ENCODE measurements at places on chromosomes 7 and 10.

GRCh38 chr10:86389441-86390193, 23.0 kb upstream of the GRID1 start:
- DNase-seq, result peak; percentile 35

- DNase-seq, result no peak
Measured at GRCh38 chr7:118872568-118872967, 648.1 kb downstream of the ANKRD7 start.

DNA sequence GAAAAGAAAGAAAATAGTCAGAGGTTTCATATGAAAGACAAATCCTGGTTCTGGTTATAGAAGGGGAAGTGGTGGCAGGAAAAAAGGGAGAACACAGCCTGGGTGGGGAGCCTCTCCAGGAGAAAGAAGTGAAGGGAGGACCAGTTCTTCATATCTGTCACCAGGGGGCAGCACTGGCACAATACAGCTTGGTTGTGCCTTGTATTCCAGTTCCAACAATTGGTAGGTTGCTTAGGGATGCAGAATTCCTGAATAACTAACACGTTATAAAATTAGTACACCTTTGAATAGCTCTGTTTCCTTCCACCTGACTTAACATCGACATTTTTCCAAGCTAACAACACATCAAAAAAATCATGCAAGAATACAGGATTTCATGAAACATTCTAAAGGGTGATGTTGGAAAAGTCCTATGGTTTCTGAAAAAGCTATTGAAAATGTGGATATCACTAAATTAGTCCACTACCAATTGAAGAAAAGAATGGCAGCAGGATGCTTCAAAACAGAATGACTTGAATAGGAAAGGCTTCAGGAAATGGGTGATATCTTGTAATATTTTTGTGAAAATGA, 52.9 kb downstream of the CYP26A1 start:
- DNase-seq, result peak; percentile 16

DNA sequence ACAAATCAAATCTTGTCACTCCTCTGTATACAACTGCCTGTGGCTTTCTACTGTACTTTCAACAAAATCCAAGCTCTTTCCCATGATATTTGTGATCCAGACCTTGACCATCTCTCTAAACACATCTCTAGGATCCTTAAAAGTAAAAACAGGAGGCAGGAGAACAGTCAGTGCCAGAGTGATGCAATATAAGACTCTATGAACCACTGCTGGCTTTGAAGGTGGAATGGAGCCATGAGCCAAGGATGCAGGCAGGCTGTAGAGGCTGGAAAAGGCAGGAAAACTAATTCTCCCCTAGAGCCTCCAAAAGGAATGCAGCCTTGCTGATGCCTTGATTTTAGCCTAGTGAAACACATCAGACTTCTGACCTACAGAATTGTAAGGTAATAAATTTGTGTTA, 45.5 kb upstream of the LRRN3 start:
- DNase-seq, result no peak

- no peak for DNase-seq
Measured at GRCh38 chr10:36019749-36020148, 377.7 kb upstream of the FZD8 start.

- no peak for DNase-seq
Measured at GRCh38 chr10:58698777-58699356, 186.2 kb downstream of the BICC1 start.

- DNase-seq, result no peak
Measured at GRCh38 chr7:136131304-136131630, 154.1 kb upstream of the MTPN start.

DNA sequence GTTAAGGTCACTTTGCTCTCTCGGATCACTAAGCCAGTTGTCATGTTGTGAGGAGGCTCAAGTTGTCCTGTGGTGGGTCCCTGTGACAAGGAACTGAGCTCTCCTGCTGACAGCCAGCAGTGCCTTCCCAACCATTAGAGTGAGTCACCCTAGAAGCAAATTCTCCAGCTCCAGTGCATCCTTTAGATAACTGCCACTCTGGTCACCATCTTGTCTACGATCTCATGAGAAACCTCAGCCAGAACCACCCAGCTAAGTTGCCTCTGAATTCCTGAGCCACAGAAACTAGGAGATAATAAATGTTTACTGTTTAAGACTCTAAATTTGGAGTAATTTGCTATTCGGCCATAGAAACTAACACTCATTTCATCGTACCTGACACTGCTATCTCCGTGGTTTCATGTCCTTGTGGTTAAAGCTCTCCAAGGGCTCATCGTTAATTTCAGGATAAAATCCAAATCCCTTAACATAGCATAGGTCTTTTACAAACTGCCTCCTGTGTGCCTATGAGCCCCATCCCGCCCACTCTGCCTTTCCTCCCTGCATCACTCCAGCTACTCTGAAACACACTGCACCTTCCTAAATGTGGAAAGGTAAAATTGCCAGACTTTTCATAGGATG, 56.5 kb upstream of the WIPF3 start:
- no peak for DNase-seq

DNA sequence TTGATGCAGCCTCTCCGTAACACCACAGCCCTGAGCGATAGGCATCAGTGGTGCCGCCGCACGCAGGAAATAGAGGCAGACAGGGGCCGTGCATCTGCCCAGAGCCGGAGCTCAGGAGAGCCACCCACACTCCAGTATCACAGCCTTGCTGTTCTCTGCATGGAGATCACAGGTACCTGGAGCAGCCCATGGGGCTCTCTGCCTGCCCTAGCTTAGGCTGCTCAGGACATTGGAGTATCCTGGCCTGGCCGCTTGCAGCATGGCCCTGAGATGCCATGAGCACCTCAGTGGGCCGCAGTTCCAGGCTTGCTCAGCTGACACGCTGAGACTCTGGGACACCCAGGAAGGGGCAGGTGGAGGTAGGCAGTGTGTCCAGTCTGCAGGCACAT, 47.0 kb downstream of the ELFN1 start:
- DNase-seq, result no peak

DNA sequence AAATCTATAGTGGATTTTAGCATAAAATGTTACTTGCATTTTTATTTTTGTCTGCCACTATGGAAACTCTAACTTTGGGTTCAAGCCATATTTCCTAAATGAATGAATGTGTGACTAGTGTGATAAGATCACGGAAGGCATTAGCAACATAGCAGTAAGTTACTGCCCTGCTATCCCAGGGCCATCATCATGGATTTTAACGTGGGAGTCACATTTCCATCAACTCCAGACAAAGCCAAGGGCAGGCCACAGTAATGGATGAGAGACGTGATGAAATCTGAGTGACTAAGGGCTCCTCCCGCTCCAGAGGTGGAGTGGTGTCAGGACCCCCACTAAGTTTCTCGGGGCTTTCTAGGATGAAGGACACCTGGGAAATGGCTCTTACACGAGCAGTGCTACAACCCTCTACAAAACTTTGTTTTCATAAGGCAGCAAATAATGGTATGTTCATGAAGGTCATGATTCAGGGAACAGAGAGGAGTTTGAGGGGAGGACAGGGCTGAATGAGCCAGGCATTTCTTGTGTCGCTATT, 34.3 kb downstream of the C10orf120 start:
- DNase-seq, result no peak

- DNase-seq, result no peak
Measured at GRCh38 chr10:114694062-114694461, 36.0 kb upstream of the ABLIM1 start.

- no peak for DNase-seq
Measured at GRCh38 chr10:52443419-52444388, 129.6 kb downstream of the DKK1 start.

GRCh38 chr7:135098391-135098790, 49.5 kb upstream of the TMEM140 start:
- no peak for DNase-seq

DNA sequence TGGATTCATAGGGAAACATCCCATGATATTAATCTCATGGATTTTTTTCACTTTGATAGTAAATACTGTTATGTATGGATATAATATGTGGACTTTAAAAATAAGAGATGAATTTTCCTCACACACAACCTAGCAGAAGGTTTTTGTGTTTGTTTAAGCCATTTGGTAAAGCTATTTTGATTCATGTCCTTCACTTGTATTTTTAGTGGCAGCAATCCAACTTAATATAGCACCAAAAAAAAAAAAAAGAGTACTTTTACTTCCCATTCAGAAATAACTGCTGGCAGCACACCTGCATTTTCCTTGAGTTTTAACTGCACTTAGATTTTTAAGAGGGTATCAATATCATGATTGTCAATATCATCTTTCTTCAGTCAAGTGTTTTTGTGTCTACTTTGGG, 60.0 kb downstream of the MCMBP start:
- DNase-seq, result no peak

DNA sequence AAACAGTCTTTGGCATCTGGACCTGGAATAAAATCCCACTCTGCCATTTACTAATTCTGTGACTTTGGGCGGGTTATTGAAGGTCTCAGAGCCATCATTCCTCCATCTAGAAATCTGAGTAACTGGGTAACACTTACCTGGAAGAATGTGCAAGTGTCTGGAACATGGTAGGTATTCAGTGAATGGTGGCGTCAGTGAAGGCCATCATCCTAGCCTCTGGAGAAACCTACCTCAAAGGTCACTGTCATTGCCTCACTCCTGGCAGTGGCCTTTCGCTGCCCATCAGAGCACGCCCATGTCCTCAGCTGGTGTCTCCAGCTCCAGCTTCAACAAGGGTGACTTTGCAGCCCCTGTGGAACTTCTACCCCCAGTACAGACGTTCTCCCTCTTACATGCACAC, 4.5 kb downstream of the GAL3ST4 start:
- DNase-seq, result no peak

DNA sequence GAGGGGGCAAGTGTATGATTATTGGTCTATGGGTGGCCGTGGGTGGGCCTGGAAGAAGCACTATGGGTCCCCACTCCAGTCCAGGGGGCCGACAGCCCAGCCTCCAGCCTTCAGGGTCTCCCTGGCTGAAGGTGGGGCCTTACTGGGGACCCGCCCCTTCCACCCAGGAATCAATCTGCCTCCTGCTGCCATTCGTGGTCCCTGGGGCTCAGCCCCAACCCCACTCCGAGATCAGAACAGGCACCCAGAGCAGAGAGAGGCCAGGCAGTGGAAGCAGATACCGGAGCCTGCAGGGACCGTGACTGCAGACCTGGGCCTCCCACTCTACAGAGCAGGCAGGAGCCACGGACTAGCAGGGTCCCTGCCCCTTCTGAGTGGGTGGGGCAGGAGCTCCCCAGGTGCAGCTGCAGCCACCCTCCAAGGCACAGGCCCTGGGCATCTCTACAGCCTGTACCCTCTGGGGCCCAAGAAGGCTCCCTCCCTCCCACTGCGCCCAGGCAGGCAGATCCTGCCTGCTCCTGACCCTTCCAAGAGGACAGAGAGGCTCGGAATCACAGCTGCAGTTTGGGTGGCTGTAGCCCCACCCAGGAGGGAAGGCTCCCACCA, 13.6 kb upstream of the FOXL3 start:
- no peak for DNase-seq

DNA sequence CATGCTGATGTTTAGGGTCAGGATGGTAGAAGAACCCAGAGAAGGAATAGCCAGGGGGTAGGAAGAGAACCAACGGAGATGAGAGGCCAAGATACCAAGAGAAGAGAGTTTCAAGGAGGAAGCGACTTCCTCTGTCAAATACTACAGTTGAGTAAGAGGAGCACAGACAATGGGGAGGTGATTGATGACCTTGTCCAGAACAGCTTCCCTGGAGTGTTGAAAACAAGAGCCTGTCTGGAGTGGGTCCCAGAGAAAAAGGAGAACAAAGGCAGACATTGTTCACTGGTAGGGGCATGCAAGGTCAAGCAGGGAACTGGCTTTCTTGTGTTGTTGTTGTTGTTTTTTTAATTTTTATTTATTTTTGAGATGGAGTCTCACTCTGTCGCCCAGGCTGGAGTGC, 9.6 kb upstream of the TRIM56 start:
- no peak for DNase-seq

DNA sequence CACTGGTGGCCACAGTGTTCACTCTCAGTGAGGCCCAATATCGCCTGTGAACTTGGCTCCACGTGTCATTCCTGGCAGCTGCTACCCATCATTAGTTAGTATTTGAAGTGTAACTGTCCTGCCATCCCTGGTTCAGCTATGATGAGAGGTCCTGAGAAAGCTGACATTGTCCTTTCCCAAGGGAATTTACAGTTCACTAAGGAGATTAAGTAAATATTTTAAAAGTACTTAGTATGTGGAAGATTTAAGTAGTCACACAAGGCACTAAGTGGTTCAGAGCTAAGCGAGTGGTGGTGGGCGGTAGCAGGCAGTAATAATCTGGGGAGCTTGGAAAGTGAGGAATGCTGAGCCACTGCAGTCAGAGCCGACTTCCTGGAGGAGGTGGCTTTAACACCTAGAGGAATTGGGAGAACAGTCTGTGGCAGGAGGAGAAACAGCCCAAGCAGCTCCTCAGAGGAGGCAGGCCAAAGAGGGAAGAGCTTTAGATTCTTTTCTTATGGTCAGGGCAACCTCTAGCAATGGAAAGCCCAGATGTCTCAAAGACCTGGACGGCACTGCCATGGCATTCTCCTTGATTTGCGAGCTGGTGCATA, 519.7 kb downstream of the LRMDA start:
- DNase-seq, result no peak

DNA sequence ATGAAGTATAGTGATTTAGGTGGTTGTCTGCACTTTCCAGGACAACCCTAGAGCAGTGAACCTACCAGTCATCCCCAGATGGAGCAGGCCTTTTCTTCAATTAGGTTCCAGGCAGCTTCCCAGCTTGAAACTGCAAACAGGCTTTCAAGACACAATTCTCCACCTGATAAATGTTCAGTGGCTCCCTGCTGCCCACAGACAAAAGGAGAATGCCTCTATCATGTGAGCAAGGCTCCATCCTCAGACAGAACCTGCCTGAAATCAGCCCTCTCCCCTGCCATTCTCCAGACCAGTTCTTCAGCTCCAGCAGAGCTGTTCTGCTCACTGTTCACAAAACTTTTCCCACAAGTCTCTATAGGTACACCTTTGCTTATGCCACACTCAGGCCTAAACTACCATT, 22.1 kb downstream of the RELN start:
- DNase-seq, result no peak

GRCh38 chr7:64811767-64812166, 17.5 kb downstream of the ZNF138 start:
- DNase-seq, result no peak

DNA sequence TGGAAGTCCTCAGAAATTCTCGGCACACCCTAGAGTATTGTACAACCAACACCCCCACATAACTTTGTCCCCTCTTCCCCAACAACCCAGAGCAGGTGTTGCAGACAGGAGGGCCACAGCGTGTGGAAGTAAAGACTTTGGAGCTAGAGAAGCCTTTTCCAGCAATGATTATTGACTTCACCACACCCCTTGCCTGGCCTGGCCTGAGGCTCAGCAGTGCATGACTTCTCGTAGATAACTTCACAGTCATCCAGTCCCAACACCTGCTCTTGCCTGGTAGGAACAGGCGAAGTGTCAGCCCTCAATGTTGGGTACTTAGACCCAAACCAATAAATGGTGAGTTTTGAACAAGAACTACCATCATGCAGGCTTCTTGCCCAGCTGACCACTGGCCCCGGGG, 36.7 kb downstream of the GOT1 start:
- no peak for DNase-seq

All from stimulated activated CD4-positive, alpha-beta T cell treated with anti-CD3 and anti-CD28 coated beads, Interleukin-2, amount 100 ng/mL, for 24 hours (primary cell).